ENCODE measurements at places on chromosomes 7 and 10. TPM values are rescaled to one million over a fixed set of nuclear protein-coding genes. Genes with fewer than 3 reads are reported as not detected.

Gene TMEM176A
- 30.7 TPM for total RNA-seq

Gene NPC1L1
- 0.10 TPM for total RNA-seq

Gene CEP41
- total RNA-seq = 16.4 TPM

Gene SPDYE9
- total RNA-seq = not detected

Gene BICC1
- 13.5 TPM for total RNA-seq

Gene PLA2G12B
- total RNA-seq = not detected

Gene ADAM8
- 35.3 TPM for total RNA-seq

- DNase-seq = no peak
Measured at GRCh38 chr10:14219411-14219810, 111.3 kb downstream of the FRMD4A start.

- DNase-seq = no peak
Measured at GRCh38 chr10:125029584-125030242, 87.8 kb downstream of the ZRANB1 start.

DNA sequence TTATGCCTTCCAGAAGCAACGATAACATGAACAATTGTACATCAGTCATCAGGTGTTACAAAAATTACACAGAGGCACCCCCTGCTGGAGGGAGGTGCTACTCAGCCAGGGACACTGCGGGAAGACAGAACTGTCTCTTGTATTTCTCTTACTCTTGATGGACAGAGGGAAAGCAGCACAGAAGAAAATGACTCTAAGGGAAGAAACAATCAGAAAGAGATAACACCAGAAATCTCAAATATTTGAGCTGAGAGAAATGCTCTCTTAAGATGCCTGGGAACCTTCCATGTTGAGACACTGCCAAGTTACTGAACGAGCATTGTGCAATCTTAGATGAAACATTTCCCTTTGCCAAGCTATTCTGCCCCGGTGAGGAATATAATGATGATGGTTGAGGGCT is 227.6 kb upstream of the NPSR1 start:
- no peak for DNase-seq

DNA sequence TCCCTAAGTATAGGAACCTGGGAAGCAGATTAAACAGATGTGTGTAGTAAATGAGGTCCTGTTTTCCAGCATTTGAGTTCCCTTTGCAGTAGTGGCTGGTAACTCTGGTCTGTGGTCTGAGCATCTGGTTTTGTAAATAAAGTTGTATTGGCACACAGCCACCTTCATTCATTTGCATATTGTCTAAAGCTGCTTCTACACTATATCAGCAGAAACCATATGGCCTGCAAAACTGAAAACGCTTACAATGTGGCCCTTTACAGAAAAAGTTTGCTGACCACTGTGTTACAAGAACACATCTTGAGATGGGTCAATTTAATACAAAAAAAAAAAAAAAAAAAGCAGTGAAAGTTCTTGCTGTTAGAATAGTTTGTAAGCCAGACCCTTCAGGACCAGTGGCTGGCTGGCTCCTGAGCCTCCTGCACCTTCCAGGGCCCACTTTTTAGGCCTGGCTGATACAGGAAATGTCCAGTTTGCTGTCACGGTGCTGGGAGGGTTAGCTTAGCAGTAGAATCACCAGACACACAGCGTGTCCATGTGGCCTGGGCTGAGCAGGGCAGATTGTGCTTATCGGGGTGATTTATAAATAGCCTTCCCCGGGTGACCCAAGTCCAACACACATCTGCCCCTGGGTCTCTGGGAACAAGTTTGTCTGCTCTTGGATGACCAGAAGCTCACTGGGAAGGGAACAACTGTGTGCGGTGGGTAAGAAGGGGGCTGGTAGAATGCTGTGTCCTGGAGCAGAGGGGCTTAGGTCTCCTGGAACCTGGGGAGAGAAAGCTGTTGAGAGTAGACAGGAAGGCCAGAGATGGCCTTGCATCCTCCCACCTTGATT is 1.4 kb downstream of the C10orf71 start:
- no peak for DNase-seq

DNA sequence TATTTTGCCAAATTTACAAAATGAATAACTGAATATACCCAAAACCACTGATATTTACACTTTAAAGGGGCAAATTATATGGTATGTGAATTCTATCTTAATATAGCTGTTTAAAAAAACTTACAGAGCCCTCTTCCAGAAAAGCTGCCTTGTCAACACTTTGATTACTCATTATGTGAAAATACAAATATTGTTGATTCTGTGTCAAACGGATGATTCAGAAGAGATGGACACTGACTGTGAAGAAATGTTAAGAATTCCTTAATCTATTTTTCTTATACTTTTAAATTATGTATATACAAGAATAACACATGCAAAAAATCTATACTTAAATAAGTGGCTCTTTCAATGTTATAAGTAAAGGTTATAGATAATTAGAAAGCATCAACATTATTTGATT is 41.5 kb downstream of the SMURF1 start:
- no peak for DNase-seq

DNA sequence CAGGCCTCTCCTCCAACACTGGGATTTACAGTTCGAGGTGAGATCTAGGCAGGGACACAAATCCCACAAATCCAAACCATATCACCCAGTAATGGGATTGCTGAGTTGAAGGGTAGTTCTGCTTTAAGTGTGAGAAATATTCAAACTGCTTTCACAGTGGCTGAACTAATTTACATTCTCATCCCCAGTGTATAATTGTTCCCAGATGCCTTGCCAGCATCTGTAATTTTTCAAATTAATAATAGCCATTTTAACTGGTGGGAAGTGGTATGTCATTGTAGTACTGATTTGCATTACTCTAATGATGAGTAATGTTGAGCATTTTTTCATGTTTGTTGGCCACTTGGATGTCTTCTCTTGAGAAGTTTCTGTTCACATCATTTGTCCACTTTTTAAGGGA is 592.8 kb upstream of the GRM3 start:
- DNase-seq = no peak

- peak; percentile 84 for DNase-seq
Measured at GRCh38 chr10:71771821-71772617, 1.3 kb downstream of the VSIR start.

DNA sequence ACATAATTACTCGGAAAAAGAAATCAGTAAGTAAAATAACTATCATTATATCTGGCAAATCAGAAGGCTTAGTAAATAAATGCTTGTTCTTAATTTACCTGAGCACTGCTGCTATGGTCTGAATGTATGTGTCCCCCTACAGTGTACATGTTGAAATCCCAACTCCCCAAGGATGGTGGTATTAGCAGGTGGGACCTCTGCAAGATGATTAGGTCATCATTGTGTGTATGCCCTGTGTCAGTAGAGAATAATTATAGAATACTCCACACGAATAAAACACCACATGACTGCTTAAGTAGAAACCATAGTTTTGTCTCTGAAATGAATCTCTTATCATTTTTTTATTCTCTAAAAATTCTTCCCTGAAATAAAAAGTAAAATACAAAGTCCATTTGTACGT is 101.6 kb downstream of the RNF133 start:
- no peak for DNase-seq

GRCh38 chr10:118459642-118460193 is 117.6 kb upstream of the FAM204A start:
- DNase-seq = peak; percentile 72

DNA sequence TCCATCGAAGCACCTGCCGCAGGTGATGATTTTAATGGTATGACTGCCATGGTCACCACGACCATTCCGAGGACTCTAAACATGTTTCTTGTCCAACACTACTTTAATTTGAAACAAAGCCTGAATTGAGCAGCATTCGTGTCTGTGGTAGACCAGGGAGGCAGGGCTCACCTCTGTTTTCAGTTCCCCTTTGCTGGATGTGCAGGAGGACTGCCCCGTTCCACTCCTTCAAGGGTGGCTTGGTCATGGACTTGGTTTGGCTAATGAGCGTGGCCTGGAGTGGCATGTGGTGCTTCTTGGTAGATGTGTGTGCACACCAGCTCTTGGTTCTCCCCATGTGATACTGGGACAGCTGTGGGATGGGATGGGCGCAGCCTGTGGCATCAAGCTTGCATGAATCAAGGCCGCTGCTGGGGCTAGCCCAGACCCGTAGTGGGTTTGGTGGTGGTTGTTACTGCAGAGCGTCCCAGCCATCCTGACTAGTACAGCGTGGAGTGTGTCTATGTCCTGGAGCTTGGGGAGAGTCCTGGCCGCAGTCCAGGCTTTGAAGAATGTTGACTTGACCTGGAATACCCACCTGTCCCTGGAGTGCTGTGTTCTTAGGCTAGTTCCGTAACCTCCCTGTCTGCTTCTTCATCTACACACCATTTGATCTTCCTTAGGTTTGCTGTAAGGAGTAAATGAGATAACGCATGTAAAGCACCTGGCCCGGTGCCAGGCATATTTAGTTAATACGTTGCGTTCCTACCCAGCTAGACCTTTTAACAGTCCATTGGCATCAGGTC is 34.8 kb downstream of the MGMT start:
- no peak for DNase-seq

- no peak for DNase-seq
Measured at GRCh38 chr7:87735360-87735759, 107.2 kb downstream of the RUNDC3B start.

- DNase-seq = no peak
Measured at GRCh38 chr10:43461950-43462349, 25.0 kb downstream of the ZNF487 start.

DNA sequence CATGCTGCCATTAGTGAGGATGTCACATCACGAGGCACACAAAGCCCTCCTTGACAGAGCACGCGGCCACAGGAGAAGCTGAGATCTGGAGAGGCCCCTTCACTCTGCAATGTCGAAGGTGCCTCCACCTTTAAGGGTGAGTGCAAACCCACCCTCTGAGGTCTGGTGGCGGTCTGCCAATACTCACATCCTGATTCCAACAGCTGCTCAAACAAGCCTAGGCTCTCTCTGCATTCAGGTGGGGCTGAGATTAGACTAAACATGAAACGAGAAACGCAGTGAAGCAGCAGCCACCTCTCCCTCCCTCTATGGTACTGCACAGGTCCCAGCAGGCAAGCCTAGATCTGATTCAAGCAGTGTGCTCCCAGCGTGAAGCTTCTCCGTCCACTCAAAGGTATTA is 151.8 kb downstream of the TCERG1L start:
- DNase-seq = no peak

DNA sequence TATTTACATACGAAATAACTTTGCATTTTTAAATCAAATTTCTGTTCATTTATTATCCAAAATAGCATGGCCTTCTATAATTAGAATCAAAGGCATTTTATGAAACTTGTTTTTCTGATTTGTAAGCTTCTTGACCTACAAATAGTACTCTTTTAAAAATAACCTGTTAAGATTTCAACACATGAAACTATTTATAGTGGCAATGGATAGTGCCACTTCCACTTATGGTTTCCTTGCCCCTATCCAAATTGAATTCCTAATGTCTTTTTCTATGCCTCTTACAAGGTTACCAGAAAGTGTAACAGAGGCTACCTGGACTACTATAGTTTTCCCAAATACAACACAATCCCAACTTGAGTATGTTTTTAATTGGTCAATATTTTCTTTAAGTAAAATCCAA is 263.5 kb downstream of the SEMA3D start:
- no peak for DNase-seq

DNA sequence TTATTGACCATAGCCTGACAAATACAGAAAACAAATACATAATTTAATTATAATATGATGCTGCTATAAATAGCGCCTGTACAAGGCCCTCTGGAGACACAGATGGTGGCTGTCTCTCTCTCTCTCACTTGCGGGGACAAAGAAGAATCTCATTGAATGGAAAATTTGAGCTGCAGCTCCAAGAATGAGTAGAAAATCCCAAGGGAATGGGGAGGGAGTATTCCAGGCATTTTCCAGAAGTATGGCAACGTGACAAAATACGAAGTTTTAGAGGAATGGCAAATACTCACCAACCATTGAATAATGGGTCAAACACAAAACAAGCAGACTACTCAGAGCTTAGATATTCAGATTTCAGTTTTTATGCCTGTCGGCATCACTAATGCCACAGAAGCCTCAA is 179.9 kb downstream of the NRP1 start:
- no peak for DNase-seq

- DNase-seq = no peak
Measured at GRCh38 chr7:111101856-111102646, 11.1 kb downstream of the LRRN3 start.

DNA sequence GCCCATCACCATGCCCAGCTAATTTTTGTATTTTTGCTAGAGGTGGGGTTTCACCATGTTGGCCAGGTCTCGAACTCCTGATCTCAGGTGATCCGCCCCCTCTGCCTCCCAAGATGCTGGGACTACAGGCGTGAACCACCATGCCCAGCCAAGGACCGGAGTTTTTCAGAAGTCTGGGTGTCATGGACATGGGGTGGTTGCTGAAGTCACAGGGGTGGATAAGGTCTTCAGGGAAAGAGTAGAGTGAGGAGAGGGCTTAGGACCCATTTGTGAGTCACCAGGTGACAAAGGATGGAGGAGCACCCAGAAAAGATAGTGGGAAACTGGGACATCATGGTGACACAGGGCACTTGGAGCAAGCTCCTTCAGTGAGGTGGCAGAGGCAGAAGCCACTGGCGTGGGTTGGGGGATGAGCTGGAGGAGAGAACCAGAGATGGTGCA is 2.8 kb upstream of the GPRIN2 start:
- DNase-seq = peak; percentile 43

- DNase-seq = no peak
Measured at GRCh38 chr7:111413739-111414138, 148.6 kb downstream of the IMMP2L start.

DNA sequence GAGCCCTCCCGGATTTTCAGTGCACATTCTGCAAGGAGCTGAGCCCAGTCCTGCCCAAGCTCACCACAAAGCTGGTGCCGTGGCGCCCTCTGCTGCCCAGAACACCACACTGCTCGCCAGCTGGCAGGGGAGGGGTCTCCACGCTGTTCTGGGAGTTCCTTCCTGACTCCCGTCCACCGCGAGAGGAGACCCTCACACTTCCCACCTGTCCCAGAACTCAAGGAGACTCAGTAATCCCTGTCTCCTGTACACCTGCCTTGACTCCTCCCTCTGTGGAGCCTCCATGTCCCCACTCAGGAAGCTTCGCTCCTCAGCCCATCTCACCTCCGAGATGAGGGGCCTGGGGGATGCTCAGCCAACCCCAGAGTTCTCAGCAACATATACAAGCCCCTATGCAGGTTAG is 11.3 kb downstream of the C10orf105 start:
- DNase-seq = no peak

- DNase-seq = no peak
Measured at GRCh38 chr10:110648692-110649346, 4.7 kb downstream of the RBM20 start.

- no peak for DNase-seq
Measured at GRCh38 chr10:7515439-7515838, 104.6 kb upstream of the SFMBT2 start.
